ENCODE measurements at places on chromosomes 2 and 18.

GRCh38 chr2:12915787-12916186 is 199.1 kb downstream of the TRIB2 start:
- DNase-seq: no peak

DNA sequence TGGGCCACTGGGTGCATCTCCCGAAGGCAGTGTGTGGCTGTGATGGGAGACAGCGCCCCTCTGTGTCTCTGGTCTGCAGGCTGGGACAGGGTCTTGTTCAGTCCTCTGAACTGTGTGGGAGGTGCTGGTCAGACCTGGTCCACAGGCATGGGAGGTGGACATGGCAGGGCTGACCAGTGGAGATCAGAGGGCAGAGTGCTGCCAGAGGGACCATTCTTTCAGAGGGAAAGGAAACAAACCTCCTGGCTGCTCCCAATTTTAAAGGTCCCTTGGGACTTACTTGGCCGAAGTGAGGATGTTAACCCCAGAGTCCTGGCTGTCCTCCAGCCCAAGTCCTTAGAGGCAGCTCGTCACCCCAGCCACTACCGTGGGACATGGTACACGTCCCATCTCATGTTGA is 4.0 kb downstream of the CAPN13 start:
- DNase-seq: no peak

- DNase-seq: no peak
Observed at GRCh38 chr18:51151568-51152511, 45.6 kb downstream of the MEX3C start.

DNA sequence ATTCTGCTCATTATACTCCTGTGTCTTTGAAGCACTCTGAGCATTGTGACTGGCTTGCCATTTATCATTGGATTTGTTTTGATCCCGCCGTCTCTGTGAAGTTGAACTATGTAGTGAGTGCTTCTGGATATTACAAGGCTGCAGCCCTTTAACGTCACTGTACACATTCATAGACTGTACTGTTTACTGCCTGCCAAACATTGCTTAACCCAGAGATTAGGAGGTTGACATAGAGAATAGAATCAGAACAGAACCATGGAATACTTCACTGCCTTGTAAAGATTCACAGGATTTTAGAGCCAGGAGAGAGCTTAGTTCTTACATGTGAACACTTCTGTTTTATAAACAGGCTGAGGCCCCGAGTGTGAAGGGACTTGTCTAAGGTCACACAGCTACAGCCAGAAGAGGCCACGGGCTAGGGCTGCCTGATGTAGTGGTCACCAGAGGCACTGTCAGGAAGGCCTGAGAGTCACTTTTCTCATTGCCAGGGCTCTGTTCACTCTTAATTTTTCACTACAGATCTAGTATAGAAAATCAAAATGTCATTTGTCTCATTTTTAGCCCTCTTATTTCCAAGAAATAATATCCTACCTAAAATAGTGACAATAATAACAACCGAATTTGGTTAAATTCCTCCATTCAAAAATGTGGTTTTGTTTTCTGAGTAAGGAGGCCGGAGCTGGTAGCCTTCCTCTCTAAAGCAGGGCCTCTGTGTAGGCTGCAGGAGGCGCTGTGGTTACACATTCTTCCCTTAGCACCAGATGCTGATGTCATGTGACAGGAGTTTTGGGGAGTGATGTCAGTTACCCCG is 87.9 kb downstream of the UGGT1 start:
- no peak for DNase-seq

- DNase-seq: no peak
Observed at GRCh38 chr18:77762642-77763041, 513.0 kb downstream of the GALR1 start.

GRCh38 chr2:74439803-74440377 is 1.8 kb downstream of the RTKN start:
- no peak for DNase-seq

DNA sequence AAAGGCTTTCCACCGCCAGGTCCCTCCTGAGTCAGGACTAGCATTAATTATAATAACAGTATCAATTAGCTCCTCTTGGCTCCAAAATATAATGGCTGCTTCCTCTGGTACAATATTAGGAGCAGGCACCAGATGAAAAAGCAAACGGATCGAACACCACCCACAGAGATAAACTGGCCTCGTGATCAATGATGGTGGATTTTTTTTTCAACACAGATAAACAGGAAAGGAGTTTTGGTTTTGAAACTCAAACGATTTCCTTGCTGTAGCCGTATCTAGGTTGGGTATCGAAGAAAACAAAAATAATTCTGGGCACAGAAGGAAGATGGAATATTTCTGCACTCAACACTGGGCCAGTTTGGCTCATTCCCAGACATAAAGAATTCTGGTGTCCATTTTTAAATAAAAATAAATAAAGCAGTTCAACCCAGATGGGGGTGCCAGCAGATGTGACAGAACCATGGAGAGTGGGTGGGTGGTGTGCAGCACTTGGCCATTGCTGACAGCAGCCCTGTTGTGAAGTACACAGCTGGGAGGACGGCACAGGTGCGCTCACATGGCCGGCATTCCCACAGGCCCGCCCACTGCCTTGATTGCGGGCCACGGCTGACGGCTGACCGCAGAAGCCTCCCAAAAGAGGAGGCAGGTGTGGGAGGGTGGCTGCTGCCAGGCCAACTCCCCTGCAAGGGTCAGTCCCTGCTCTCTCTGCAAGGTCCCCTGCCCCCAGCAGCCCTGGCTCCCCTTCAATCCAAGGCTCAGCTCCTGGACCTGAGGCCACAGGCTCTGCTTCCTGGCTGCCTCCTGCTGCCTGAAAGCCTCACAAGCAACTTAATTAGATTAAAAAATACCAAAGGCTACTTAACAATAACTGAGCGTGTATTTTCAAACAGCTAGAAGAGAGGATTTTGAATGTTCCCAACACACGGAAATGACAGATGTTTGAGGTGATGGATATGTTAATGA is 351.9 kb upstream of the ID2 start:
- peak; percentile 13 for DNase-seq

GRCh38 chr18:23283916-23284430 is 148.7 kb downstream of the CABLES1 start:
- DNase-seq: no peak

- DNase-seq: no peak
Observed at GRCh38 chr2:97737421-97738178, 24.2 kb downstream of the ZAP70 start.

DNA sequence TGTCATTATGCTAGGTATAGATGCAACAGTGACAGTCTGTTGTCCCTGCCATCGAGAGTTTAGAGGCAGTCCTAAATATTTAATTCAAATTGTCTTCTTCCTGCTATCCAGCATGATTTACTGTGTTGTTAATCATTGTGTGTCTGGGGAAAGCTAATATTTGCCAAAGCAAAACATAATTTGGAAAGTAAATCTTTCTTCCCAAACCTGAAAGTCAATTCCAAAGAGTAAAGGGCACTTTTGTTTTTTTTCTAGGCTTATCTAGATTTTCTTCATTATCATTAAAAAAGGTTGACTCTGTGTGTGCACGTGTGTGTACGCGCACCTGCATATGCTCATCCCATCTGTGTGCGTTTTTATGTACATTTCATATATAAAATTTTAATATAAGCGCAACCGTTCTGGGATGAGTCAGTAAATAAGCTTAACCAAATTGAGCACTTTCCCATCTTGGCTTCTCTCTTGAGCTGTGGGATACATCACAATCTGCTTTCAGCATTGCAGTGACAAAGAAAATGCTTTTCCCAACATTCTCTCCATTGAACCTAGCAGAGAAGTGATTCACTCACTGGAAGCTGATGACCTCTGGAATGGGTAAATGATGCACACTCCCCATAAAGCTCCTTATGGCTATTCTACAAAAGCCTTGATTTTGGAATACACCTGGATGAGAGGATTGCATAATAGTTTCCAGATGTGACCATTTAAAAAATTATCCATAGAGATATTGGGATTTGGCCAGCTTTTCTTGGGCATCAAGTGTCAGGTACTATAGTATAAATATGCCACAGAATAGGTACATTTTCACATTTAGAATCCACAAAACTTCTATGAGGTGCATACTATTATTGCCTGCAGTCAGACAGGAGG is 488.4 kb downstream of the ADCYAP1 start:
- no peak for DNase-seq

DNA sequence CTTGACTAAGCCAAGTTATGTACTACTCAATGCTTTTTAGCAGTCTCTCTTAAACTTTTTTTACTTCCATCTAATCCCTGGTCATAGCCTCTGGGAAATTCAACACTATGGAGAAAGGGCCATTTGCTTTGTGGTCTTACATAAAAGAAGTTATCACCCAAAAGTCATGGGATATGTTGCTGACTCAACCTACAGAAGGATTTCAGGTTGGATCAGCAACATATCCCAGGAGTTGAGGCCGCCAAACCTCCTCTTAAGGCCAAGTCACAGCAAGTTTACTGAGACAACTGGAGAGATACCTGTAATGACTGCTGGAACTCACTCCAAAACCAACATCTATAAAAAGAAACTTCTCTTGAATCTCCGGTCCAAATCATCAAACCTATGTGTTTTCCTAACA is 141.1 kb downstream of the IRS1 start:
- DNase-seq: no peak

- DNase-seq: no peak
Observed at GRCh38 chr2:233002829-233003657, 10.0 kb downstream of the NGEF start.

DNA sequence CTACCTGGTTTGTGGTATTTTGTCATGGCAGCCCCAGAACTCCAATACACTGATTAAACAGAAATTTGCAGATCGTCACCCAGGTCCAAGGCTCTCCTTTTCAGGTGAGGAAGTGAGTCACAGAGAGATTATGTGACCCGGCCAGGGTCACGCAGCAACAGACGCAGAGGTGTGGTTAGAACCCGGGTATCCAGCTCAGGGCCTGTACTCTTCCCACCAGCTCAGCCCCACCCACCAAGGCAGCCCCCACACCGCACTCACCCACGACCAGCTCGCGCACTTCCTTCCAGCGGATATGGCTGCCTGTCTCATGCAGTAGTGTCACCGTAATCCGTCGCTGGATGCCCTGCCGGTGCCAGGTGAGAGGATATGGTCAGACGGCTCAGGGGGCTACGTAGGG is 48.1 kb downstream of the AQP12A start:
- no peak for DNase-seq

- no peak for DNase-seq
Observed at GRCh38 chr2:170006587-170007325, 171.2 kb upstream of the MYO3B start.
